Stimulated activated CD4-positive, alpha-beta T cell treated with anti-CD3 and anti-CD28 coated beads, TNF-alpha, amount 100 ng/mL, for 1 hour (primary cell): ENCODE measurements at places on chromosomes 11 and 22.

- DNase-seq = no peak
Observed at GRCh38 chr11:70782401-70782913, 384.1 kb downstream of the CTTN start.

DNA sequence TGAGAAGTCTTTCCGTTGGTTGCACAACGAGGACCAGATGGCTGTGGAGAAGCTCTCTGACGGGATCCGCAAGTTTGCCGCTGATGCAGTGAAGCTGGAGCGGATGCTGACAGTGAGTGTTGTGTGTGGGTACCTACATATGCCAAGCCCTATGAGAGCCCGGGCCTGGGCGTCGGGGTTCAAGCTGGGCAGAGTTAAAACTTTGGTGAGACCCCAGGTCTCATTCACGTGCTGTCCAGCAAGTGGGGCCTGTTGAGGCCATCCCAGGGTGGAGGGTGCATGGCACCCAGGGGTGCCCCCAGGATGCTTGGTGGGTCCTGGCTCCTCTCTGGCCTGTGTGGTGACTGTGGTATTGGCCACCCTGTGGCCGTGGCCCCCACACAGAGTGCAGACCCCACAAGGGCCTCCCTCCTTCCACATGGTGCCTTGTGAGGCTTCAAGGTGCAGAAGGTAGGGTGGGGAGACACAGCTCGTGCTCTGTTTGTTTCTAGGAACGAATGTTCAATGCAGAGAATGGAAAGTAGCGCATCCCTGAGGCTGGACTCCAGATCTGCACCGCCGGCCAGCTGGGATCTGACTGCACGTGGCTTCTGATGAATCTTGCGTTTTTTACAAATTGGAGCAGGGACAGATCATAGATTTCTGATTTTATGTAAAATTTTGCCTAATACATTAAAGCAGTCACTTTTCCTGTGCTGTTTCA lies 12.8 kb downstream of the GATD1 start:
- DNase-seq = no peak

- DNase-seq = no peak
Observed at GRCh38 chr11:8426076-8426475, 162.4 kb upstream of the LMO1 start.

- DNase-seq = no peak
Observed at GRCh38 chr11:39990421-39990831, 1469.0 kb downstream of the LRRC4C start.

DNA sequence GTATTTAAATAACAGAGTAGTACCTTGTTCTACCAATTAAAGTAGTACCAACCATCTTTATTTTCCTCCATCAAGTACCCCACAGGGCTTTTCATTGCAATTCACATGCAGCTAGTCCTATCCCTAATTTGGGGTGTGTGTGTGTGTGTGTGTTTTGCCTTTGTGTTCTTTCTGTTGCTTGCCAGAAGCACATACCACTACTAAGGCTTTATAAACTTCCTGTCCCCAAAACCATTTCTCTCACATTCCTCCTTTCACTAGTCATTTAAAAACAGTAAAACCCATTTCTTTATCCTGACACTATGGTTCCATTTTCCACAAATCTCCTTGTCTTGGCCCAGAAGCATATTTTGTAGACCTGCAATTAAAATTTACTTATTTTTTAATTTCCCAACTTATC lies 54.6 kb downstream of the SLC36A4 start:
- no peak for DNase-seq

DNA sequence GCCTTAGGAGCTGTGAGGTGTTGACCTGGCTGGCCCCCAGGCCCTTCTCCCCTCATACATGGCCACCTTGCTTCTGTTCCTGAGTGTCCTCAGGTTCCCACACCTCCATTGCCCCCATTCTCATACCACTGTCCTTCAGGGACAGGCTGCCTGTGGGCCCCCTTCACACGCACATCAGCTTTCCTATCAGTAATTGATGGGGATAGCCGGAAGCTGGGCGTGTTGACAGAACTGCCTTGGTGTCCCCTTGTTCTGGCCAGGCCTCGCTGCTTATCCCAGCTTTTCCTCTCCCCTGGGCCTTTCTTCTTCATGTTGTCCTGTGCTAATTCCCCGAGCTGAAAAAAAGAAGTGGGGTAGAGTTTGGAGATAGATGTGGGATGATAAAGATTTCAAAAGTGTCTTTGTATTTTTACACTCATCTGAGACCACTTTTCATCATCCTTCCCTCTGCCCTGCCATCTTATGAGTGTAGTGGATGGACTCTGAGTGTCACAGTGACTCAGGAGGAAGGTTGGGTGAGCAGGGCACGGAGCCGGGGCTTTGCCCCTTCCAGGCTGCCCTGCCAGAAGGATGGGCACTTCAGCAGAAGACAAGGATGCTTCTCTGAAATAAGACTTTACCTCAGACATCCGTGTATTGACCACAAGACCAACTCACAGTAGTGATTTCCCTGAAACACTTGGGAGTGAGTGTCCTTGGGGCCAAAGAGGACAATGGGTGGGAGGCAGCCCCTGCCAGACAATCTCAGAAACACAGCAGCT lies 42.8 kb downstream of the MED15 start:
- DNase-seq = no peak

- no peak for DNase-seq
Observed at GRCh38 chr22:29890760-29891159, 7.8 kb downstream of the MTMR3 start.

GRCh38 chr11:111502611-111503010 lies 9.6 kb downstream of the BTG4 start:
- no peak for DNase-seq

DNA sequence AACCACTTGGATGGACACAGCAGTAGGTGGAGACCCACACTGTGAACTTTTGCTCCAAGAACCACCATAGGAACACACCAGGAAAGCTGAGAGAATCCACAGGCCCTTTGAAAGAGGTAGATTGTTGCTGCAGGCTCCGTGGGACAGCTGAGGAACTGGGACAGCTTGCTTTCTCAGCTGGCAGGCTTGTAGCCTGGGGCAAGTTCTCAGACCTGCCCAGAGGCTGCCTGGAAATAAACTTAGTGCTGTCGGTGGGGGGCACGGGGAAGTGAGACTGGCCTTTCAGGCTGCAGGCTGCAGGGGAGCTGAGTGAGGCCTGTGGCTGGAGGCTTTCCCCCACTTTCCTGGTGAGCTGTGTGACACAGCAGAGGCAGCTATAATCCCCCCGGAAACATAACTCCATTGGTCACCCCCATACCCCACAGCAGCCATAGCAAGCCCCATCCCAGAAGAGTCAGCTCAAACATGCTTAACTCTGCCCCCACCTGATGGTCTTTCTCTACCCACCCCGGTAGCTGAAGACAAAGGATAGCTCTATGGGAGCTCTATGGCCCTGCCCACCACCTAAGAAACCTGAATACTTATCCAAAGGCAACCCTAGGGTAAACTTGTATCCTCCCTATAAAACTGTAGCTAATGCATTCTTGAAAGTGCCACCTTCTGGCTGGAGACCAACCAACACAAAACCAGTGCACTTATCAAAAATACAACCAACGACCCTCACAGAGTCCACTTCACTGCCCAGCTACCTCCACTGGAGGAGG lies 21.4 kb upstream of the ACRV1 start:
- no peak for DNase-seq

DNA sequence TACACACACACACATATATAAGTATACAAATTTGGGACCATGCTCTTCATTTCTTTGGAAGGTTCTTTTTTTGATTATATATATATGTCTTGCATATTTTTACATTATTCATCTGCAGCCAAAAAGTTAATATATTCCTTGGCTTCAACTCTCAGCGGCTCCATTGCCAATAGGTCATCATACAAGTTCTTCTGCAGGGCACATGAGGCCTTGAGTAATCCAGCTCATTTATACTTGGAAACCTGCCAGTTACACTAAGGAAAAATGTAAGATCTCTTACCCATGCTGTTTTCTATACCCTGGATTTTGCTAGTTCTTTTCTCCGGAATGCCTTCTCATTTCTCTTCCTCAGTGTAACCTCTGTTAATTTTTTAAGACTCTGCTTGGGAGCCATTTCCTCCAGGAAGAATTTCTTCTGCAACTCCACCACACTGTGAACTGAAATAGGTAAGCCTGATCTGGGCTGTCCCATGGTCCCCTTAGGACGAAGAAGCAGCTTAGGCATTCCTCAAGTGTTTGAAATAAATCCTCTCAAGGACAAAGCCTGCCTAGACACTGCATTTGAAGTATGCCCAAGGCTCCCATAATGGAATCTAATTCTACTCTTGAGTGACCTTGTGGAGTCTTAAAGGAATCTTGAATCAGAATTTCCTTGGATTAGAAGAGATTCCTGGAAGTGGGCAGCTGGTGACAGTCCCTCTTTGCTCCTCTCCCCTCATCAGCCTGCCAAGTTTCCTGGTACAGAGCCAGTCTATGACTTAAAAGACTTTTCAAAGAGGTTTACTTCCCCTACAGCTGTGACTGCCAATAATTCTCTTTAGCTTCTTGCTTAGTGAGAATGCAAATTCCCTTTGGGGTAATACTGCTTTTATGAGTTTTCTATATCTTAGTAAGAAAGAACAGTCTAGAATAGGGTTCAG lies 182.8 kb downstream of the C11orf87 start:
- DNase-seq = no peak

DNA sequence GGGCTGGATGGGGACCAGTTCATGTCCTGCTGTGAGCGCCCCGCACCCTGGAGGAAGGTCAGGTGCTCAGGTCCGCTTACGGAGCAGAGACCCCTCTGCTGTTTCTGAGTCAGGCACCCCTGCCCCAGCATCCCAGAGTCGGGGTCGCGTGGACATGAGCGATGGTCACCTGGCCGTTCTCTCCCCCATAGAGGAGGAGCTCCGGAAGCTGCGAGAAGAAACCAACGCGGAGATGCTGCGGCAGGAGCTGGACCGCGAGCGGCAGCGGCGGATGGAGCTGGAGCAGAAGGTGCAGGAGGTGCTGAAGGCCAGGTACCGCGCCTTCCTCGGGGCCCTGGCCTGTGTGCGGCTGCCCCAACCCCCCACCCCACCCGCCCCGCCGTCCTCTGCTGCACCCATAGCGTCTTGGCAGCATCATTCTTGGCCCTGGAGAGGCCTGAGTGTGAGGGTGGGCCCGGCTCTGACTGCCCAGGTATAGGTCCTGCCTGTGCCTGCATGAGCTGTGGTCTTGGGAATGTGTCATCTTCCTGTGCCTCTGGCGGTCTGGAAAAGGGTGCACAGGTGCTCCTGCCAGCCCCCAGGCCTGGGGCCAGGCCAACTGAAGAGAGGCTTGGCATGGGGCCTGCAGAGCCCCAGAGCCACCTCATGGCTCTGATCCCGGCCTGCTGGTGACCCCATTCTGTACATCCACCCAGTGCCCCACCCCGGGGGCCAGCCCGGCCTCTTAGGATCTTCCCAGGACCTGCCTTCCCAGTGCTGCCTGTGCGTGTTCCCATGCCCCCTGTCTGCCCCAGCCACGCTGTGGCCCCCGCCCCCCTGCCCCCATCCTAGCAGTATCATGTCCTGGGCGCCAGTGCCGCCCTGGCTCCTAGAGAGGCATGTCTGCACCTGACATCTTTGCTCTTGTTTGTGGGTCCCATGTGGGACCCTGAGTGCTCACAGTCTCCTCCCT lies 38.1 kb downstream of the GRAMD4 start:
- no peak for DNase-seq

GRCh38 chr11:73760135-73760678 lies 667 bp downstream of the RAB6A start:
- no peak for DNase-seq

GRCh38 chr22:19635644-19636043 lies 78.7 kb upstream of the SEPTIN5 start:
- DNase-seq = no peak

DNA sequence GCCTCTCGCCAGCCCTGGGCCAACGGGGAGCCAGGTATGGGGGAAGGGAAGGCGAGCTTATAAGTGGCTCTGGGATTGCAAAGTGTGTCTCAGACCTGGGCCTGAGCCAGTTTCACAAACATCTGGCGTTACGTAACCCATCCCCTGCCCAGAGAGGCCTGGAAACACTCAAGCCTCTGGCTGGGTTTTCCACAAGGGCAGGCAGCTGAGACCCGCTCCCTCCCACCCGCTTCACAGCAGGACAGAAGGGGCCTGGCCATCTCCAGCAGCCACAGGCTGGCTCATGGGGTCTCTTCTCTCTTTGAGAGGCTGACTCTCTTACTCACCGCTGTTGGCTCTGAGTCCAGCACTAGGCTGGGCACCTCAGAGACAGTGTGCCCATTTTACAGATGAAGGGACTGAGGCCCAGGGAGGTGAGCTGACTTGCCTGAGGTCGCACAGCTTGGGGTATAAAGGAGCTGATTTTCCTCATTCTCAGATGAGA lies 44.5 kb downstream of the TRIOBP start:
- no peak for DNase-seq

- DNase-seq = no peak
Observed at GRCh38 chr11:16749666-16750065, 11.2 kb downstream of the C11orf58 start.

DNA sequence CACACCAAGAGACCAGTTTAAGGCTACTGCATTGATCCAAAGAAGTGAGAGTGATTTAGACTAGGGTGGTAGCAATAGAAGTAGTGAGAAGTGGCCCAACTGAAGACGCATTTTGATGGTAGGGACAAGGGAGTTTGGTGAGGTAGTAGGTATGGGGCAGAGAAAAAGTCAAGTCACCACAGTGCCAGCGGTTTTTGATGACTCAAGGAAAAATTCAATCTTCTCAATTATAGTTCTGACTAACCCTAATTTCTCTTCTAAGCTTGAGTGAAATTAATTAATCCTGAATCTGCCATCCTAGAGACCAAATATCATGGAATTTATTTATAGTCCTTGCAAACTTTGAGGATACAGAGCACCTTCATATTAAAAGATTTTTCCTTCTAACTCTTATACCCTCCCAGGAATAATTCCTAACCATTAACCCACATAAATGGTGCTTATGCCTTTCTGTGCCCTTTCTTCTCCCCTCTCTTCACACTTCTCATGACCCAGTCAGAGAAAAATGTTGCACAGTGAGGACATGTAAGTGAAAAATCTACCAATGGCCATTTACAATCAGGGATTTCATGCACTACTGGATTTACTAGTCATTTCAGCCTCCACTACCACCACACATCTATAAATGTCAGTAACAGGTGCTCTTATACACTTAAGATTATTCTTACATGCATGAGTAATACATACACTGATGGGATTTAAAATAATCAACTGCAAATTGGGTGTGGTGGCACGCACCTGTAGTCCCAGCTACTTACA lies 45.9 kb upstream of the ARHGAP32 start:
- no peak for DNase-seq

DNA sequence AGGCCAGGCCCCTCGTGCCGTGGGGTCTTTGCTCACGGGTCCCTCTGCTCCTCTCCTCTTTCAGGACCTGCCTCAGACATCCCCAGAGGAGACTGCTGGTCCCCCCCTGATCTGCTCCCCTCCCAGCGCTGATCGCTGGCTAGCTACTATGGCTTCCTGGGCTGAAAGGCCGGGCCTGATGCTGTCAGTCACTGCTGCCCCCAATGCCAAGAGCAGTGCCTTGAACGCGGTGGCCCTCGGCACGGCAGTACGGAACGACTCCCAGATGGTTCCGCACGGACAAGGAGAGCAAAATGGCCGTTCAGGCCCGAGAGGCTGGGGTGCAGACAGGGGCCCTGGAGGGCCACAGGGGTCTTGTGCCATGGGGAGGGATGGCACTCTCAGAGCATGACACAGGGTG lies 21.5 kb downstream of the SULT4A1 start:
- DNase-seq = no peak
